ENCODE measurements at places on chromosomes 7 and 10.
A peak's percentile ranks its signal among the peaks of the same experiment; 100 is the strongest.

DNA sequence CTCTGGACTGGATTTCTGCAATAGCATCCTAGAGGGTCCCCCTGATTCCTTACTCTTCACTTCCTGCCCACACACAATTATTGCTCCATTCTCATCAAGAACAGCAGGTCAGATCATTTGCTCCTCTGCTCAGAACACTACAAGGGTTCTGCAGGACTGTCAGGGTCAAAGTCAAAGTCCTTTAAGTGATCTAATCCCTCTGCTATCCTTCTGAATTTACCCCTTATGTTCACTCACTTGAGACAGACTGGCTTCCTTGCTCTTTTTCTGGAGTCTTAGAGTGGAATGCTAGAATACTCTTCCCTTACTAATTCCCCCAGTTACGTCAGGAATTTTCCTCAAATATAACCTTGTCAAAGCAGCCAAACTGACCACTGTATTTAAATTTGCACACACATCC is 7.5 kb upstream of the POT1 start:
- no peak for DNase-seq

- DNase-seq, result no peak
Measured at GRCh38 chr10:124734311-124735166, 9.6 kb downstream of the FAM53B start.

DNA sequence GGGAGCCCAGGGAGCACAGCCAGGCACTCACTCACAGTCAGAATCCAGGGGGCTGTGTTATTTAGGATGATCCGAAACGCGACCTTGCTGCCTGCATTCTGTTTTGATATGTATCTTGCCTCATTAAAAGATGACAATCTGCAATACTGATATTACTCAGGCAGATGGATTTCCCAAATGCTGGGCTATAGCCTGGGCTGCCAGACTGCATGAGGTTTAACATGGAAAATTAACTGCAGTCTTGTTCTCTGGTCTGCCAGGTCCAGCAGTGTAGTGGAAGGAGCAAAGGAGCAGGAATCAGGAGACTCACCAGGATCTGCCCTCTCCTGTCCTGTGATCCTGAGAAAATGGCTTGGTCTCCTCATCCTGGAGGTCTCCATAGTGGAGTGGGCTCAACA is 258.1 kb downstream of the PAXIP1 start:
- DNase-seq, result no peak

- peak; percentile 24 for DNase-seq
Measured at GRCh38 chr7:26216049-26216448, 14.5 kb downstream of the CBX3 start.

- DNase-seq, result no peak
Measured at GRCh38 chr10:50387732-50388073, 136.4 kb upstream of the ASAH2 start.

- DNase-seq, result no peak
Measured at GRCh38 chr10:45373003-45373575, 927 bp upstream of the ALOX5 start.

DNA sequence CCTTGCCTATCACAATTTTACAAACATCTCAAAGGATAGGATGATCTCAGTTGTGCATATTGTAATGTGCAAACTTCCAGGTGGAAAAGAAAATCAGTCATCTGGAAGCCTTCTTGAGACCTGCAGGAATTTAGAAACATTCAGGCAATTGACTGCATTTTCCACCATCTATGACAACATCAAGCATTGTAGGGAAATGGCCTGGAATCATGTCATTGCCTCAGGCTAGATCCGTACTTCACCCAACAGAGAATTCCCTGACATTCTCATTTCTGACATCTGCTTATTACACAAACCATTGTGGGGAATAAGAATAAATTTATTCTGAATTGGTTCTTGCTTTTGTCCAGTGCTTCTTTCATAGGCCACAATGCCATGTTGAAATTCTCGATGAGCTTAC is 124.9 kb upstream of the NPVF start:
- DNase-seq, result no peak

DNA sequence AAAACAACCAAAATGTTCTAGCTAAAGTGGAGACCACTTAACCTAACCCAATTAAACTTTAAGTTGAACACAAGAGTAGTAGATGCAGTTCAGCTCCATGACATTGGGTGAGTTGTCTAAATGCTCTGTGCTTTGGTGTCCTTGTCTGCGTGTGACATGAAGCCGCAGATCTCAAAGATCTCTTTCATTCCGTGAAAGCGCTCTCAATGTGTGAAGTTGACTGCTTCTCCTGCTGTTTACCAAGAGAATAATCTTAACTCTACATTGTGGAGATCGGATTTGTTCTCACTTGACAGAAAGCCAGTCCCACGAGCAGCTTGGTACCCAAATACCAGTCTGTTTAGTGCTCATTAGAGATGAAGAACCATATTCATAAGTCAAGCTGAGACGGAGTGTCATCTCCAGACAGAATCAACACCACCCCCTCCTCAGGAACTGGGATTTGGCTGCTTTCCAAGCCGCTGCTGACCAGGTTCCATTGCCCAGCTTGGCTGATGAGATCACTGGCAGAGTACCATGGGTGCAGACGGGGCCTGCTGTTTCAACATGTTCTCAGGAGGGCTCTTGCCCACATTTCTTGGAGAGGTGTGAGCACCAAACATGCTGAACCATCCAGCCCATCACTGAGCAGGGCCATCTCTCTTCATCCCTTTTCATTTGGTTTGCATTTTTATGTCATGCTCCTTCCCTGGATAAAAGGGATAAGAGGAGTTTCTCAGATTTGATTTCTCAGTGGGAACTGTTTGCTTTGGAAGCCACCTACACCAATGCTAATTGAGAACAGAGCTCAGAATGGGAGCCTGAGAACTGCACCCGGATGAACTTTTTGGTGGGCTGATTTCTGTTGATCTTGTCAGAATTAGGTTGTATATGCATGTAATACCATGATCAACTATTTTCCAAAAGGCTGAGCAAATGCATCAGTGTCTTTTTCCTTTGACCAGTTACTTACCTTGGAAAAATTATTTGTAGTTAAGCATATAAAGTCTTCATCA is 95.8 kb upstream of the AGBL3 start:
- DNase-seq, result no peak

DNA sequence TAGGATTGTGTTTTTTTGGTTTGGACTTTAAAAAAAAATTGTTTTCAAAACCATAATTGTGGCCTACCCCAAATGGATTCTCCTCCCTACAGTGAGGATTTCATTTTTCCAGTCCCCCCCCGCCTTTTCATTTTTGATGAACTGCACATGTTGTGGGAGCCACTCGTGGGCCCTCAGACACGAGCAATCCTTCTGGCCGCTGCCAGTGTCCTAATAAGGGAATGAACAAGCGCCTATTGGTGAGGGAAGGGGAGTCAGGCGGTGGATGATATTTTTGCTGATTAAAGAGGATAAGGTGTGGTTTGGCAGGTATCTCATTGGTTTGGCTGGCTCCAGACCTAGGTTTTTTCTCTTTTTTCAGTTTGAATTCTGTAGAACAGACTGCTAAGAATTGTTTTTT is 78.7 kb upstream of the AGBL3 start:
- DNase-seq, result no peak

- DNase-seq, result no peak
Measured at GRCh38 chr7:31051598-31052486, at the start of gene ADCYAP1R1. Gene ADCYAP1R1, plus strand, starts transcription at chr7:31052308. Its CDS starts 10,957 bp downstream, at chr7:31063265.

DNA sequence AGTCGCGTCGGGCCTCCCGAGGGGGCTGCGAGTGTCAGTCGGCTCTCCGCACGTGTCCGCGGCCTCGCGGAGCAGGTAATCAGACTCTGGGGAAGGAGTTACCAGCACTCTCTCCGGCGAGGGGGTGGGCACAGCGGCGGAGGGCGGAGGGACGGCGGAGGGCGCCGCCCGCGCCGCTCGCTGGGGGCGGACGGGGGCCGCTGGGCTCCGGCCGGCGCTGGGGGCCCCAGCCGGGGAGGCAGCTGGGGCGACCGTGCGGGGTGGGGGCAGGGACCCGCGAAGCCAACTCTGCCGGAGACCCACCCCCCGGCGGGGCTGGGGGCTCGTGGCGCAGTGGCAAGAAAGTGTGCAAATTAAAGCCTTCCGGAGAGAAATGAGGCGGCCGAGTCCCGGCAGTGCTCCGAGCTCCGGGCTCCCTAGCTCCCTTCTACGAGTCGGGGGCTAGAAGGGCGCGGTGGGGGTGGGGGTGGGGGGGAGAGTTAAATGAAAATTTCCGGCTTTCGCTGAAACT is at the start of gene CDK6:
TSS of gene CDK6 (minus strand) at position 85 of the 511 bp plus-strand sequence. CDS start 3,250 bp downstream, outside the sequence.
- DNase-seq, result peak; percentile 39

DNA sequence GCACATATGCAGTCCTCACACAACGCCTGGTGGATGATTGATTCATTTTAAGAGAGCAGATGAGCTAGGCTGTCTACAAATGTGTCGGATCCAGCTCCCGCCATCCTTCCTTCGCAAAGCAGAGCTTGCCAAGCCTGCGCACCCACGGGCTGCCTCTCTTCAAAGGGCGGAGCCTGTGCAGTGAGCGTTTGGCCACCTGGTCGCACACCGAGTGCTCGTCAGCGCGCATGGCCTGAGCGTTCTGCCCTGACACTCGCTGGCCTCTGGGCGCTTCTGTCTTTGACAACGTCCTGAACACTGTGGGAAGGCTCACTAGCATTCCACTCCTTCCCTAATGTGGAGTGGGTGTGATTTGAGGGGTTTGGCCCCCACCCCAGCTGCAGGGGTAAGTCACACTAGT is 47.1 kb upstream of the TMEM72 start:
- DNase-seq, result peak; percentile 27

DNA sequence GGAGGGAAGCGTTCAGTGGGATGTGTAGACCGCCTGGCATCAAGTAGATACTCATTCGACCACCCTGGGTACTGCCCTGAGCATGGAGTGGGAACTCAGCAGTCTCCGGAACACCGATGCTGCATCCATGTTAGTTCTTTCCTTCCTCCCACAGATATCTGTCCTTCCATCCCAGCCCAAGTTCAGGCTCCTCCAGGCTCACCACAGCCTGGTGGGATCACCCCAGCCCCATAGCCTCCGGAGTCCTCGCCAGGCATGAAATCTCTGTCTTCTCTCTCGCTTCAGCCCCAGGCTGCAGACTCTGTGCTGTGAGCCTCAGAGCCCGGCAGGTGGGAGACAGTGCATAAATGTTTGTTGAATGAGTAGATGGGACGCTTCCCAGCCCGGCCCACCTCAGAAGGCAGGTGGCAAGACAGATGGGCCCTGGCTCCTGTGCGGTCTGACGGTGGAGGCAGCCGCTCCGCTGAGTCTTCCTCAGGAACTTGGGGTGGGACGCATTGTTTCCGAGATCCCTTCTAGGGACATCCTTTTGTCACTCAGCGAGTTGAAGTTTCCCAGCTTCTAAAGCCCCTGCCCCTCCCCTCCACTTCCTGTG is 42.9 kb downstream of the ELFN1 start:
- DNase-seq, result no peak

DNA sequence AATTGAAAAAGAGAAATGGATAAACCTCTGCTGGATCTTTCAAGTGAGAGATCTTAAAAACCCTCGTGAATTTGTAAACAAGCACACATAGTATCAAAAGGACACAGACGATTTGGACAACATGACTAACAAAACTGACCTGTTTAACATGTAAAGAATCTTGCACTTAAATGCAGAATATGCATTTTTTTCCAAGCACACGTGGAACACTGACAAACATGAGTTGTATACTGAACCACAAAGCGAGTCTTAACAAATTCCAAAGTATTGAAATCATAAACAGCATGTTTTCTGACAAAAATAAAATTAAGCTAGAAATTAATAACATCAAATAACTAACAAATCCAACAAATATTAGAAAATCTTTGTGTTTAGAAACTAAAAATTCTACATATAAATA is 65.0 kb upstream of the ZNF746 start:
- no peak for DNase-seq

GRCh38 chr10:23384364-23384763 is 39.8 kb upstream of the C10orf67 start:
- no peak for DNase-seq

- peak; percentile 97 for DNase-seq
Measured at GRCh38 chr10:987870-988666, at the start of gene GTPBP4. Gene GTPBP4, plus strand, starts transcription at chr10:988434. Its CDS starts 46 bp downstream, at chr10:988480.

- DNase-seq, result peak; percentile 55
Measured at GRCh38 chr10:97690133-97690532, 3.1 kb upstream of the AVPI1 start.

DNA sequence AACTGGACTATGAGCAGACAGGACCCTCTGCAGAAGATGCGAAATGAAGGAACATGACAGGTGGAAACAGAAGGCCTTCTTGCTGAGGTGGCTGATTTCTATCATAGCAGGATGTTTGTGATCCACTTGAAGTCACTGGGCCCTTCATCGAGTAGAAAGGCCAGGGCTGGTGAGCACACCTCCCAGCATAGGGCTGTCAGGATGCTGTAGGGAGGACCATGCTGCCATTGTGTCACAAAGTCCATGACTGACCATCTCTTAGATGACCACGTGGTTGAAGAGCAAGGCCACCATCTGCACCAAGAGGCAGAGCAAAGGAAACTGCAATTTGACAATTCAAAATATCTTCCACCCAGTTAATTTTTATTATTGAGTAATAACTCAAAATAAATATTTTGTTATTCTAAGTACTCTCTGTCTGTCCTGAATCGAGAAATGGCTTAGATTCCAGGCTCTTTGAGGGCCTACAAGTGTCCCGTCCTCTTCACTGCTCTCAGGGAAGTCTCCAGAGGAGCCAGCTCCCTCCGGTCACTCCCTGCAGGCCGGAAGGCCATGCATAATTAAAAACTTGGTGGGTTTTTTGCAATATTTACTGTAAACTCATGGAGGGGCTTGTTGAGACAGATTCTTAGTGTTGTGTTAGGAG is 249.3 kb upstream of the ZMIZ1 start:
- DNase-seq, result no peak

GRCh38 chr10:114271075-114271778 is 32.2 kb downstream of the VWA2 start:
- no peak for DNase-seq

GRCh38 chr7:101560856-101561255 is 68.2 kb downstream of the MYL10 start:
- no peak for DNase-seq

DNA sequence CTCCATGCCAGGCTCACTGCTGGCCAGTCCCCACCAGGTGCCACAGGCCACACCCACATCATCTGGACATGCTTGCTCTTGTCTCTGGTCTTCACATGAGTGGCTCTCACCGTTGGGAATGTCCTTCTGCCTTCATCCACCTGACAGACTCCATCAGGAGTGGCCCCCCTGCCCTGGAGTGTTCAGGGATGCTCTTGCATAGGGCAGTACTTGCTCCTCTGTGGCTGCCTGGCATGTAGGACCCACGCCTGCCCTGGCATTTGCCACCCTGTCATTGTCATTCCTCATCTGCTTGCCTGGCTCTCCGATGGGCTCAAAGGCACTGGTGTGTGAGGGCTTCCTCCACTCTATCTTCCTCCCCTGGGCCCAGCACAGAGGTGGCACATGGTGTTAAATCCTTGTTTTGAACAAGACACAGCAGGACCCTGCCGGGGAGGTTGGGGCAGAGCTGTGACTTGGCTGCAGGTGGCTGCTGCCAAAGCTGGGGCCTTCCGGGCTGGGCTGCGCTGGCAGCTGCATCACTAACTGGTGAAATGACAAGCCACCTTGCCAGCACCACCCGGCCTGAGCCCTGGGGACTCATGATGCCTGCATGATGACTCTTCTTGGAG is 1.8 kb downstream of the SH2D4B start:
- no peak for DNase-seq

DNA sequence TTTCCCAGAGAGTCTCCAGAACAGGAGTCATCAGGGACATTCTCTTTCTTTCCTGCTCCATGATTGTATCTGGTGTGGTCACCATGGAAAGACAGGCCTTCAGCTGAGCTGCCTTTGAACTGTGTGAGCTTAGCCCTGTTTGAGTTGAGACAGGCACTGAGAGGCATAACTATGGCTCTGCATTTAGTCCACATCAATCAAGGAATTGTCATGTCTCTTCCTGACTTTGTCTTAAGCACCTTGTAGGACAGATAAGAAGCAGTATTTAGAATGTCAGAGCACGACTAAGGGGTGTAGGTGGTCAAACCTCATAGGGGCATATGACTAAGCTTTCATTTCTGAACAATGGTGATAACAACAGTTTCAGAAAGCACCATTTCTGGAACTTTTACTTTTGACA is 53.5 kb downstream of the EPDR1 start:
- DNase-seq, result no peak

All from suppressor macrophage (primary cell).